Smooth muscle cell of trachea (primary cell): ENCODE measurements at places on chromosomes 16 and 17. TPM values are rescaled to one million over a fixed set of nuclear protein-coding genes. Genes with fewer than 3 reads are reported as not detected.

KRTAP4-5 gene
- total RNA-seq = not detected in 2 replicates

CLEC18A gene
- 0.33 and 0.58 TPM in 2 replicates for total RNA-seq

GGA2 gene
- total RNA-seq = 38.4 and 39.0 TPM in 2 replicates

AGRP gene
- not detected in 2 replicates for total RNA-seq

YBX2 gene
- 0.17 and 0.29 TPM in 2 replicates for total RNA-seq

CIBAR2 gene
- total RNA-seq = 0.17 TPM in 1 of 2 replicates, not detected in the other

RPRML gene
- total RNA-seq = not detected in 2 replicates

PRSS53 gene
- 2.5 and 2.8 TPM in 2 replicates for total RNA-seq

LRRC46 gene
- under 0.01 and 0.15 TPM in 2 replicates for total RNA-seq

KRTAP4-1 gene
- total RNA-seq = not detected in 2 replicates

ACSM3 gene
- 0.29 and 1.7 TPM in 2 replicates for total RNA-seq

KRTAP4-9 gene
- total RNA-seq = not detected in 2 replicates

REXO5 gene
- 6.8 and 14.4 TPM in 2 replicates for total RNA-seq

FSCN2 gene
- total RNA-seq = 2.0 and 4.6 TPM in 2 replicates

SLC5A10 gene
- not detected in 2 replicates for total RNA-seq

KIAA0513 gene
- total RNA-seq = 29.4 and 82.7 TPM in 2 replicates

CIAO3 gene
- 27.3 and 44.3 TPM in 2 replicates for total RNA-seq

LPO gene
- not detected in 2 replicates for total RNA-seq

TNS4 gene
- under 0.01 TPM in 1 of 2 replicates, not detected in the other for total RNA-seq

HAGHL gene
- total RNA-seq = 16.4 and 21.5 TPM in 2 replicates
